ENCODE measurements at places on chromosomes 3 and 15.

DNA sequence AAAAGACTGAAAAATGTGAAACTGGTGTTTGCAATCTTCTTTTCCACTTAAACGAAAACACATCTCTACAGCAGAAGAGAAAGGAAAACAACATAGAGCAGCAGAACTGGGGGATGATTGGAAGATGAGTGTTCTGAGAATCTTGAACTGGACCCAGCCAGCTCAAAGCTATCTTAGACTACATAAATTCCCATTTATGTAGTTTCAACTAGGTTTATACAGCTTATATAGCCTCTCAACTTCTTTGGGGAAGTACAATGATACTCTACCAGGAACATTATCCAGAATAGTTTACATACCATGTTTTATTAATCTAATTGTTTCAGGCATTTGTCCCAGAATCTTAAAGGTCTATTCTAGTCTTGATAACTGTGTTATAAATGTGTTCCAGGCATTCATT lies 658.2 kb upstream of the LMCD1 start:
- H3K27me3 ChIP-seq: no peaks in the 10 kb centered on the region
- no peak for DNase-seq
- H3K4me1 ChIP-seq: no peaks in the 10 kb centered on the region
- no peaks in the 10 kb centered on the region for H3K36me3 ChIP-seq
- H3K4me3 ChIP-seq: no peak overlapping the region

GRCh38 chr15:67127331-67127664 lies 61.9 kb downstream of the SMAD3 start:
- peak overlapping the region; percentile 77 for H3K27ac ChIP-seq
- H3K4me3 ChIP-seq: peak overlapping the region; percentile 52
- no peaks in the 10 kb centered on the region for H3K27me3 ChIP-seq
- H3K4me1 ChIP-seq: peaks cover 47% of the 10 kb centered on the region
- no peak for DNase-seq

GRCh38 chr3:27642796-27643195 lies 79.3 kb downstream of the EOMES start:
- H3K36me3 ChIP-seq: no peaks in the 10 kb centered on the region
- no peak for DNase-seq
- peaks cover 9% of the 10 kb centered on the region for H3K4me1 ChIP-seq

DNA sequence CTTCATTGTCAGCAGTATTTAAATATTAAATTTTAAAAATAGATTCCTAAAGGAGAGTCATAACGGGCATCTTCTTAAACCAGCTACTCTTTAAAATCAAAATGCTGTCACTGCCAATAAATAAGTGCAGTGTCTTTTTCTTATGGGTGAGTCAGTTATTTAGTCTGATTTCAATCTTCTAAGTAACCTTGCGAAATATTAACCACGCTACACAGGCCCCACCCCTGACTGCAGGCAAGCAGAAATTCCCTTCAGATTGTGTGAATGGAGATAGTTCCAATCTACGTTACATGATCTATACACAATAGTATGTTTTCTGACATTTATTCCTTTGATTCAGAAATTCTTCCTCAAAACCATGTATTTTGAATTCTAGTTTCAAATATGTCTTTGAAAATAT lies 141.5 kb downstream of the GADL1 start:
- no peak overlapping the region for H3K4me3 ChIP-seq
- H3K27me3 ChIP-seq: peaks cover 13% of the 10 kb centered on the region
- no peak overlapping the region for H3K27ac ChIP-seq
- H3K36me3 ChIP-seq: no peaks in the 10 kb centered on the region

DNA sequence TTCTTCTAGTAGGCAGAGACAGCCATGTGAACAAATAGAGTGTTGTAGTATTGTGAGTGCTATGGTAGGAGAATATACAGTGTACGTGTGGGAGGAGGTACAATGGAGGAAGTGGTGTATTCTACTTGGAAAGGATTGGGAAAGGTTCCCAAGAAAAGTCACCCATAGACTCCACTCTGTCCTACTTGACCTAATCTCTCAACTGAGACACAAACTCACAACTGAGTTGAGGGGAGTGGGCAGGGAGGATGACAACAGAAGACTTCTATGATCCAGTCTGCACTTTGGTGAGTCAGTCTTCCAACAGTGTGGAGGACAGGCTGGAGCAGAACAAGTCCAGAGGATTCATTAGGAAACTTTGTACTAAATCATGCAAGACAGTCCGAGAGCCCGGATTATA lies 28.8 kb upstream of the AQP9 start:
- no peaks in the 10 kb centered on the region for H3K4me1 ChIP-seq
- peaks cover 29% of the 10 kb centered on the region for H3K27me3 ChIP-seq
- no peak overlapping the region for H3K27ac ChIP-seq
- no peak for DNase-seq
- H3K4me3 ChIP-seq: no peak overlapping the region

Data from natural killer cell treated with Interleukin-12 subunit alpha and Interleukin-12 subunit beta and Interleukin-15 and Interleukin-18, amount 100 ng/mL, for 72 hours (primary cell).